SW 1271 (cell line): ENCODE measurements at places on chromosomes 2 and 18.

GRCh38 chr18:78892177-78892576 lies 87.4 kb upstream of the SALL3 start:
- DNase-seq = no peak

- DNase-seq = no peak
Measured at GRCh38 chr2:138312061-138312460, 189.5 kb upstream of the SPOPL start.

- no peak for DNase-seq
Measured at GRCh38 chr18:36766836-36767235, 62.0 kb downstream of the TPGS2 start.

- DNase-seq = peak; percentile 46
Measured at GRCh38 chr2:112626604-112627059, 19.1 kb upstream of the SLC20A1 start.

DNA sequence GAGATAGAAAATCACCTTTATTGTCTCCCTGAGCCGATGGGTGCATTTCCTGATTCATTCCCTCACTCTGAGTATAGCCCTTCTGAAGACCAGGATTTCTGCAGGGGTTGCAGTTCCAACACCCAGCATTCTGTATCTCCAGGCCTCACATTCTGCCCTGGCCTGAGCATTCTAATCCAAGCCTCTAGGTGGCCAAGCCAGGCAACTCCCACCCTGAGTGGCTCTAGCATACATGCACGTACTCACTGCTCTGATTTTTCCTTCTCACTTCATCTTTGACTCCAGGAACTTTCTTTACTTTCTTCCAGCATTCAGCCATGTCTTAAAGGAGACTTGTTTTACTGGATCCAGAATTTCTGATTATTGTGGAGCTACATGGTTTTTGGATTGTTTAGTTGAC lies 100.7 kb upstream of the STK39 start:
- DNase-seq = peak; percentile 26

GRCh38 chr2:175698061-175698460 lies 304.0 kb downstream of the LNPK start:
- DNase-seq = no peak

- no peak for DNase-seq
Measured at GRCh38 chr18:12841070-12841469, 43.0 kb downstream of the PTPN2 start.

DNA sequence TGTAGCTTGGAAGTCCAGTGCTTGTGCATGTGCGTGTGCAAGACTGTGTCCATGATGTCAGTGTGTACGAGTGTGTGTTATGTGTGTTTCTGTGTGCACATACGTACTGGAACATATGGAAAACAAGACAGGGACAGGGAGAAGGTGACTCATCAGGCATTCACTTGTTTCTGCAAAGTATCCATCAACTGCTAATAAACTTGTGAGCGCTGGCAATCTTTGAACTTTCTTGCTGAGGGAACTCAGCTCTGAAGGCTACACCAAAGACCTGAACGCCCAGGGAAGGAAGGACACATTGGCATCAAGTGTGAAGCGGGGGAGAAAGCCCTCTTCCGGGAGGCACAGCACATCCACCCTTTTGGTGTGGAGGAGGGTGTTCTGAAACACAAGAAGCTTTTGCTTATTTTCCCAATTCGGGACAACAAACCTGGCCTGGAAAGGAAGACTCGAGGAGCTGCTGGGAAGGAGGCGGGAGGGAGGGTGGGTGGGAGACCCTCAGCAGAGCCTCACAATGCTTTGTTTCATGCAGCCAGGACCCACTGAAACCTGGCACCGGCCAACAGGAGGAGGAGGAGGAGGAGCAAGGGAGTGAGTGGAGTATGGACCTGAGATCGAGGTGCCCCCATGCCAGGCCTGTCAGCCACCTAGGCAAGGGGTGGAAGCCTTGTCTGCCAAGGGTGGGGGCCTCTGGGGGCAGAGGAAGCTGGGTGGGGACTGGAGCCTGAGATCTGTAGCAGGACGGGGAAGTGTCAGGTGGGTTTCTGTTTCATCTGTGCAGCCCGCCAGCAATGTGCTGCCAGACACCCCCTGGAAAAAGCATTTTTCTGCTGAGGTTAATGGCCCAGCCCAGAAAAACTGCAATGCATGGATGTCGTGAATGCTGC lies 26.8 kb downstream of the SMAD7 start:
- DNase-seq = no peak

GRCh38 chr2:105665480-105665879 lies 79.2 kb upstream of the NCK2 start:
- DNase-seq = no peak

GRCh38 chr18:78153362-78153761 lies 826.3 kb upstream of the SALL3 start:
- no peak for DNase-seq

DNA sequence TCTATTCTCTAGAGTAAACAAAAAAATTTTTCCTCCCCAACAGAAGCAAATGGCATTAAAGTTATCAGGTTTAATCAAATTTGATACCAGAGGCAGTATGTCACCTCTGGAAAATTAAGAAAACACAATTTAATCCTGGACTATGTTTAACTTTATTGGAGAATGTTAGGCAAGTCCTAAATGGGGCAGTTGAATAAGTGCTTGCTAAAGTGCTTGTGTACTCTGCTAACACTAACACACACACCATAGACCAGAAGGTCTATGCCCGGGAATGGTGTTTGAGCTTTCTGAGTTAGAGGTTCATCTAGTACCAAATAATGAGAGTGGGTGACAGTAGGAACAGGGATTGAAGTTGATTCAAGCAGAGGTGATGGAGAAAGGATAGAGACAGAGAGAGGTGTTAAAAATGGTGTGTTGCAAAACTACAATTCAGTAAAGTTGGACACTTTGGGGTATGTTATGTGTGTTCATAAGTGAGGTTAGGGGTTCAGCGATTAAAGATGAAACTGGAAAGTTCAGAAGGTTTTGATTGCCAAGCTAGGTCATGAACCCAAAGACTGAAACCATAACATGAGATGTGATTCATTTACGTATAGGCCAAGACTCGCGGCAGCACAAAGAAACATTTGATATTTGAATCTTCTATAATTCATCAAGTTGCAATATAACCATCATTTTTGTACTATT lies 40.5 kb upstream of the PEX13 start:
- no peak for DNase-seq

DNA sequence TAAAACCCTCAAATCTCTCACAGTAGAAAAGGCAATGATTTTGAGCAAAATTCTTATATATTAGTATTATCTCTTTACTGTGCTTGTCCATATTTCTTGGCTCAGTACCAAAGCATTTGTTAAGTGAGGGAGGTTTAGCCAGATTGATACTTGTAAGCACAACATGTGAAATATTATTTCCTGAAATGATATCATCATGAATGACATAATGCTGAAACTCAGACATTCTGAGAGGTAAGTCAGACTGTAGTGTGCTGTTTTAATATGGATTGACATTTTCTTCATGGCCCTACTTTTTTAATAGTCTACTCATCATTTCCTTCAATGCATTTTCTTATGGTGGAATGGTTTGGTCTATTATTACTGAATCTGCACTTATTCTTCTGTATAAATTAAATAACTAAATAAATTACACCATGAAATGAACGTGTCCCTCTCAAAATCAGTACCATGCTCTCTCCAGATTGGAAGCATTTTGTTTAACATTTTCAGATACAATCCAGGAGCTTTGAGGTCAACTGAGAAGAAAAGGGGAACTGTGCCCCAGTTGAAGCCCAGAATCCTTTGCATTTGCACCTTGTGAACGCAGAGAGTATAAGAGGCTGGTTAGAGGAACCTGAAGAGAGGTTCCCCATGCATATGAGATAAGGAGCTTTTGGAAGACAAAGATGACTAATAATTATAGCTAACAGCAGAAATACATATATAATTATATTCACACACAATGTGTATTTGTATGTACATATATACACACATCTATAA lies 50.1 kb upstream of the CRACDL start:
- no peak for DNase-seq

GRCh38 chr2:72155737-72156136 lies 8.1 kb upstream of the CYP26B1 start:
- DNase-seq = no peak

DNA sequence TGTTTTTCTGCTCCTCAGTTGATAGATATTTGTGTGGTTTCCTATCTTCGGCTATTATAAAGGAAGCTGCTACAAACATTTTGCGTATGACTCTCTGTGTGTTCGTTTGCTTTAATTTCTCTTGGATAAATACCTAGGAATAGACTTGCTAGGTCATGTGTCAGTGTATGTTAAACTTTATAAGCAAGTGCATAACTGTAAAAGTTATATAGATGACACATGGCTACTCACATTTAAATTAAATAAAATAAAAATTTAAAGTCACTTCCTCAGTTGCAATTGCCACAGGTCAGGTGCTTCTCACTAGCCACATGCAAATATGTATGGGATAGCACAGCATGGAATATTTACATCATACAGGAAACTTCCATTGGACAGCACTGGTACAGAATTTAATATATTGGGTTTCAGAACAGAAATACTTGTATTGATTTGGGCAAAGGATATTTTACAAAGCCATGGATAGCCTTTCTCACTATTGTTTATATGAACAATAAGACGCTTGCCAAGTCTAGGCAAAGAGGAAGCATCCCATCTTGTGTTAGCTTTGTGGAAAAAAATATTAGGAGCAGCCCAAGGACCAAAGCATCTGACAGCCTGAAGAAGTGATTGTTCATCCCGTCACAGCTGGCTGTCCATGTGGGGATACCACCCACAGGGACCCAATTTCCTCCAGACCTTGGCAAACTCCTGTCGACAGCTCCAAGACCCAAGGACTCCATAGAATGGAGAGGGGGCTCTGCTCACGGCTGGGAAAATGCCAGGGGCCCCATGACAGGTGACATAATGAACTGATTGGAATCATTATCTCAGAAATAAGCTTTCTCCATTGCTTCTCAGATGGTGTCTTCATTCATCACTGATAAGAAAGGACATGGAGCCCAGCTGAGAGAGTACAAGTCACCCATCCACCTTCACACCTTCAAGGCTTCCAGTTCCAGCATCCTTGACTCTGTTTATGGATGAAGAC lies 196.7 kb downstream of the SH3BP4 start:
- no peak for DNase-seq

- DNase-seq = no peak
Measured at GRCh38 chr2:221655300-221655699, 83.2 kb upstream of the EPHA4 start.

DNA sequence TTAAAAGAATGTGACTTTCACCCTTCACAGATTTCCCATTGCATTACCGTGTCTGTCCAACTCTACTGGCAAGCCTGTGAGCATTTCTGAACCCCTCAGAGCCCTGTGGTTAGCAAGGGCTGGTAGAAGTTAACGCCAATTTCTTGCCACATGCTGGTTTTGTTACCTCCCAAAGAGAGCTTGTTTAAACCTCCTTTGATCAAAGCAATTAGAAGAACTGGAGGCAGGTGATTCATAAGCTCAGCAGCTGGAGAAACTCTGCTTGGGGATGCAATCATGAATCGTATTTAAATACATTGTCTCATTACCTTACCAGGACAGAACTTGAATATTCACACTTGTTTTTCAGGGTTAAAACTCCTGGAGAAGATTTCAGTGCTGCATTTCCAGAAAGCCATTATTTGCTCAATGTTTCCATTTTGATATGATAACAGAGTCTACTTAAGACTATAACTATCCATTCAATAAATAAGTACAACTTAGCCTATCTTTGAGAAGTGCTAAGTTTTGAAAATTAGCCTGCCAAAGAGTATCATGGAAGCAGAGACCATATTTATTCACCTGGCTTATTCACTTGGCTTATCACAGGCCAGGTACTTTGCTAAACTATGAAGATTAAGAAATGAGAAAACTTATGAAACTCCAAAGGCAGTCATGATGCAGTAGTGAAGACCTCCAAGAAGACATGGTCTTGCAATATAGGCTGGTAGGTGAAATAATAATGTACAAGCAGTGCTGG lies 292.8 kb downstream of the INSIG2 start:
- no peak for DNase-seq

DNA sequence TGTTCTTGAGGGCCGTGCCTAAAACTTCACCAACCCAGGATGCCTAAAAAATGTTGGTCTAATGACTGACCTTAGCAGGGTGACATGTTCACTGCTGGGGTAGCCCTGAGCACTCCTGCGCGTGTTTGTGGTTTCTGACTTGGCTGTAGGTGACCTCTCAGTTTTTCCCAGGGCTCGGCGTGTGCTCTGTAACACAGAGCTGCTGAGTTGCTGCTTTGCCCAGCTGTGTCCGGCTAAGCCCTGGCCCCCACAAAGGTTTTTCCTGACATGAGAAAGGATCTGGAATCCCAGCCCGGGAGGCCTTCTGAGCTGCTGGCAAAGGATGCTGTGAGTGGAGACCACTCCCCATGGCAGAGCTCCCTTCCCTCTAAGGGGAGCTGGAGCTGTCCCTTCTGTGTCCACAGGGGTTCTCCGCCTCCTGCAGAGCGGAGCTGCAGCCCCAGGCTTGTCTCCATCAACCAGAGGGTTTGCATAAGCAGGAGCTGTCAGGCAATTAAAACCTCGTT lies 52.7 kb downstream of the CRIM1 start:
- DNase-seq = no peak

- DNase-seq = peak; percentile 77
Measured at GRCh38 chr2:73852020-73852419, 23.3 kb downstream of the STAMBP start.

DNA sequence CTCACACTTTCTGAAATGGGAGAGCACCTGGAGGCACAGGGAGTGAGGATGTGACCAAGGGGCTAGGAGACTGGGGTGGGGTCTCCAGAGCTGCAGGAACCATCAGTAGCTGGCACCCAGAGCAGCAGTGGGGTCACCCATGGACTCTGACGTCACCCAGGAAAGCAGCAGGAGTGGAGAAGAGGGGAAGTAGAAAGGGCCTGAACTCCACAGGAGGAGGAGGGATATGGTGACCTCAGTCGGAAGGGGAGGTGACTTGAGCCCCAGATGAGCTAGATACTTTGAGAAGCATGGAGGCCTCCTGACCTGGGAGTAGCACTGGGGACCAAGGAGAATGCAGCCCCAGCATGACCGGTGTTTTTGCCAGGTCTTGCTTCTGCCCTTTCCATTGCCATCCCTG lies 8.8 kb downstream of the NMUR1 start:
- DNase-seq = no peak

- no peak for DNase-seq
Measured at GRCh38 chr2:223884399-223884798, 47.0 kb upstream of the AP1S3 start.

DNA sequence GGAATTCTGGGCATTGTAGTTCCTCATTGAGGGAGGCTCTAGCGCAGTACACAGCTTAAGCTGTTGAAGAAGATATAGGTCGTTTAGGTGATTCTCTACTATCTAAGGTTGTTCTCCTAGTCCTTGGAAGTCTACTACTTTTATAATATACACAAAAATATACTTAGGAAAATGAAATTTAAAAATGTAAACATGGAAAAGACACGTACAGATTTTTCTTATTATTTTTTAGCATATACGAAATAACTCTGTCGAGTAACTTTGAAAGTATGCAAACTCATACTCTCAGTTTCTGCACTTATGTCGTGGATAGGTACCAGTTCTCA lies 272 bp upstream of the FASTKD1 start:
- DNase-seq = no peak

DNA sequence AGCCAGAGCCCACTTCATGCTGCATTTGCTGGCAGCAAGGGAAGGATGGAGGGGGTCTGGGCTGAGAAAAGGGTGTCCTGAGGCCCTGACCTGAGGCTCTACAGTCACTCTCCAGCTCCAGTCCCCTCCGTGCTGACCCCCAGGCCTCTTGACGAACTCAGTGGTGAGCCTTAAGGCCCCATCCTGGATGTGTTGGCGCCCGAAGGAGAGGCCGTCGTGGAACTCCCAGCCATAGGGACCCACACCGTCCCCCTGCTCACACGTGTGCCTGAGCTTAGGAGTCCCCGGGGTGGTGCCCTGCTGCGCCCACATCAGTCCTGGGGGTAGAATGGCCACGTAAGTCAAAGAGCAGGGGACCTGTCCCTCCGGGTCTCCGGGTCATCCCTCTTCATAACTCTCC lies 776 bp downstream of the MOGS start:
- no peak for DNase-seq

- no peak for DNase-seq
Measured at GRCh38 chr2:240229603-240230235, 89.3 kb upstream of the OTOS start.
